ENCODE measurements at places on chromosomes 3 and 15.

DNA sequence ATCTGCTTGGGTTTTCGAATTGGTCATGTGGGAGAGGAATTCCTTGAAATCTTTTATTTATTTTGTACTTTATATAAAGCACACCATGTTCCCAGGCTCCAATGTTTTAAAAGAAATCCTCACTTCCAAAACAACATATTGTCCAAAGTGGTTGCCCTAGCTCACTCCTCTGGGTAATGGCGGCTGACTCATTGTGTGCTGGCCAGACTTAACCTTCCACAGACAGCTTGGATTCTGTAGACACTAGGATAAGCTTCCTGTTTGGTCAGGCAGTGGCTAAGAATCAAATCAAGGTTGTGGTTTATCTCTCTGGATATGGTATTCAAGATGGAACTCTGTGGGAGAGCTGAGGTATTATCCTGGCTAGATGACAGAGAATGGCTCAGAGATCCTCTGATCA, 55.8 kb upstream of the FAM98B start:
- no peak for DNase-seq

GRCh38 chr3:145006271-145006670, 1034.6 kb downstream of the DIPK2A start:
- no peak for DNase-seq

- no peak for DNase-seq
Observed at GRCh38 chr3:46924921-46925584, 47.5 kb downstream of the PTH1R start.

GRCh38 chr3:167167491-167167890, 212.6 kb downstream of the ZBBX start:
- no peak for DNase-seq

GRCh38 chr3:143242101-143242500, 122.5 kb downstream of the CHST2 start:
- DNase-seq = no peak

DNA sequence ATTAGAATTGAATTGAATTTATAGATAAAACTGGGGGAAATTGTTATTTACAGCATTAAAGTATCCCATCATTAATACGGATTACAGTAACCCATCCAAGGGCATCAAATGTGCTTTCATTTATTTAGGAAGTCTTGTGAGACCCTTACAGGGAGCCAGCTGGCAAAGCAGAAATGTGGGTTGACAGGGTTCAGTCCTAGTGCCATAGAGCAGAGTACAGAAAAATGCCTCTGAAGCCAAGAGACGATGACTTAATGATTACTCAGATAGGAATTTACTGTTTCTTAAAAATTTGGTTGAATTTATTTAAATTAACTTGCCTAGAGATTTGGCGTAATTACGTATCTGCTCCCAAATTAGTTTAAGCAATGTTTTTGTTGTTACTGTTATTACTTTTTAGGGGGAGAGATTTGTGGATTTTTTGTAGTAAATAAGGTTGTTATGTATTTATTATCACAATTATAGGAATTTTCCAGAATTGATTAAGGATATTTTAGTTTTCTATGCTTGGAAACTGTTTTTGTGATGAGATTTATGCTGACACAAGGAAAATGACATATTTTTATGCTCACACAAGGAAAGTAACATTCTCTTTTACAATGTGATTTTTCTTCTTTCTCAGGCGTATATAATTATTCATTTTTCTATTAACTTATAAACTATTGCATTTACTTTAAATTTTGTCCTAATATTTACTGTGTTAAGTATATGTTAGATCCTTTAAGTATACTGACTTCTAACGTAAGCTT, 152.0 kb downstream of the EPHA6 start:
- DNase-seq = no peak

DNA sequence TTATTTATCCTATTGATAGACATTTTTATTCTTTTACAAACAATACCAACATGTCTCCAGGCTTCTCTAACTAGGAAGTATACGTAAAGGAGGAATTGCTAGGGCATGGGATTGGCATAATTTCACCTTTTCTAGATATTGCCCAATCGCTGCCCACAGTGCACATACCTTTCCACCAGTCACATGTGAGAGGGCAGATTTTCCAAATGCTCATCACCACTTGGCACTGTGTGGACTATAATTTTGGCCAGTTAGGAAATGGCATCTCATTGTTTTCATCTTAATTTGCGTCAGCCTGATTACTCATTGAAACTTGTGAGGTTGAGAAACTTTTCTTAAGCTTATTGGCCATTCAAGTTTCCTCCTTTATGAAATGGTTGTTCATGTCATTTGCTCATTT, 57.4 kb upstream of the POLR2M start:
- DNase-seq = no peak

- no peak for DNase-seq
Observed at GRCh38 chr15:79922512-79923078, 25.8 kb upstream of the MTHFS start.

All from GM10248 (cell line).